ENCODE measurements at places on chromosomes 7 and 10.

- DNase-seq: no peak
Measured at GRCh38 chr7:15397159-15397550, 164.7 kb downstream of the AGMO start.

DNA sequence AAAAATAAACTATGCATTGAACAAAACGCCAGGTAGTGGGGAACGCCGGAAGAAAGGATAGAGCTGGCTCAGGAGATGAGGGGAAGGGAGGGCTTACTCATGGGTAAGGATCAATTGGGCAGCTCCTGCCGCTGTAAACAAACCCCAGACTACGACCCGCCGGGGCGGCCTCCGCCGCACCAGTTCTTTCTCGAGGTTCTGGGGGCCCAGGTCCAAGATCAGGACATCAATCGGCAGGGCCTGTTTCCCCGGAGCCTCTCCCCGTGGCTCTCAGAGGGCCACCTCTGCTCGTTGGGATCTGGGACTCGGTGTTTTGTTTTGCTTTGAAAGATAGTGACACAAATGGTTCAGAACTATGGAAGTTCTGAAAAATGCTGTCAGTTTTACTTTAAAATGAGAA lies 140.4 kb downstream of the ELFN1 start:
- no peak for DNase-seq

- DNase-seq: no peak
Measured at GRCh38 chr10:43262397-43262901, 4.4 kb downstream of the RASGEF1A start.

- DNase-seq: no peak
Measured at GRCh38 chr7:100484673-100485045, 932 bp downstream of the NYAP1 start.

DNA sequence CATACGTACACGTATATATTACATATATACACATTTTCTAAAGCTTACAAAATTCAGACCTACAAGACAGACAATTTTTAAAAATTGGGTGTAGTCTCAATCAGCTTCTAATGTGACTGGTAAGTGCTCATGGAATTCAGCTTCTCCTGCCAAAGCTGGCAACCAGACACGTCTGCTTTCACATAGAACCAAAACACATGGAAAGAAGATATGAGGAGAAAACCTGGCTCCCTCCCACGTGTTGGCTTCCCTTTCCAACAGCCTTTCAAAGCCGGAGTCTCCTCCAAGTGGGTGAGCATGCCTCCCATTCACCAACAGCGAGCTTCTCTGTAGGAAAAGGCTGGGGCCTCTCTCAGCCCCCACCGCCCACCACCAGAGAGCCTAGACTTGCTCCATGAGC lies 33.4 kb downstream of the CDCA7L start:
- DNase-seq: no peak

GRCh38 chr10:71075086-71075758 lies 137.1 kb upstream of the UNC5B start:
- DNase-seq: no peak

DNA sequence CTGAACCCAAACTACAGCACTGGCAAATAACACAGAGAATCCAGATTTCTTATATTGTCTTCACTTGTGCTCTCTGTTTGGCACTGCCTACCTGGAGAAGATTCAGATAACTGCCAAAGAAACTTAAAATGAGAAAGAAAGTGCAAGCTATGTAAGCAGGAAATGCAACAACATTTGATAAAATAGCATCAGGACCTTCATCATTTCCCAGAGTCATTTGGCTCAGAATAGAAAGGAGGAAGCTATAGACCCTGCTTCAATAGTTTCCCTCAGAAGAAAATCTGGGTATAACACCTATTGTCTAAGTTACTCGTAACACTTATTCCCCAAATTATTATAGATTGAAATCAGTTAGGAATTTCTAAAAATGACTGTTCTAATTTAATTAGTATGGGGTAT lies 56.2 kb downstream of the CC2D2B start:
- DNase-seq: no peak

GRCh38 chr7:98520356-98520951 lies 96.6 kb upstream of the NPTX2 start:
- no peak for DNase-seq

GRCh38 chr10:87658321-87658795 lies 1.3 kb upstream of the PAPSS2 start:
- peak; percentile 6 for DNase-seq

DNA sequence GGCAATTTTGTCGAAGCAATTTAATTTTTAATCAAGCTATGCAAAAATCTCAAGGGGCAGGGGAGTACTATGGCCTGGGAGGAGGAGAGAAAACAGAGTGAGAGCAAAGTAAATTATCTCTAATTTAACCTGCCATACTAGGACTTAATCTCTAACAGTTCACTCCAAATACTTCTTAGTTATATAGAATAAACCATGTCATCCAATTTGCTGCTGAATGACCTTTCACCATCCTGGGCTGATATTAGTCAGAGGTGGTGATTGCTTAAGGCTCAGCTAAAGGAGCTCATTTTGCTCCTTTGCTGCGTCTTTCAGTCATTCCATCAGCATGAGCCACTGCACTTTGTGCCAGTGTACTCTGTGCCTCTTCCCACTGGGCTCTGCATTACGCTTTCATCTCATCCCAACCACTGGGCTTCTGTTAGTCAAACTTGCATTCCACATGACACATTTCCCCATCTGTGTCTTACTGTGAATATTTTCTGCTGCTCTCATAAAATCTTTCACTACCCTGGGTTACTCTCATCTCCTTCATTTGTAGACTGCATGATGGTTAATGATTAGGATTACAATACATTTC lies 84.3 kb downstream of the CD36 start:
- DNase-seq: no peak

GRCh38 chr10:52483587-52483986 lies 169.5 kb downstream of the DKK1 start:
- DNase-seq: no peak

- DNase-seq: no peak
Measured at GRCh38 chr7:129690701-129691100, 79.2 kb downstream of the NRF1 start.

GRCh38 chr7:132613737-132614136 lies 37.5 kb upstream of the PLXNA4 start:
- DNase-seq: no peak

GRCh38 chr10:95845411-95845810 lies 62.4 kb upstream of the CC2D2B start:
- no peak for DNase-seq

DNA sequence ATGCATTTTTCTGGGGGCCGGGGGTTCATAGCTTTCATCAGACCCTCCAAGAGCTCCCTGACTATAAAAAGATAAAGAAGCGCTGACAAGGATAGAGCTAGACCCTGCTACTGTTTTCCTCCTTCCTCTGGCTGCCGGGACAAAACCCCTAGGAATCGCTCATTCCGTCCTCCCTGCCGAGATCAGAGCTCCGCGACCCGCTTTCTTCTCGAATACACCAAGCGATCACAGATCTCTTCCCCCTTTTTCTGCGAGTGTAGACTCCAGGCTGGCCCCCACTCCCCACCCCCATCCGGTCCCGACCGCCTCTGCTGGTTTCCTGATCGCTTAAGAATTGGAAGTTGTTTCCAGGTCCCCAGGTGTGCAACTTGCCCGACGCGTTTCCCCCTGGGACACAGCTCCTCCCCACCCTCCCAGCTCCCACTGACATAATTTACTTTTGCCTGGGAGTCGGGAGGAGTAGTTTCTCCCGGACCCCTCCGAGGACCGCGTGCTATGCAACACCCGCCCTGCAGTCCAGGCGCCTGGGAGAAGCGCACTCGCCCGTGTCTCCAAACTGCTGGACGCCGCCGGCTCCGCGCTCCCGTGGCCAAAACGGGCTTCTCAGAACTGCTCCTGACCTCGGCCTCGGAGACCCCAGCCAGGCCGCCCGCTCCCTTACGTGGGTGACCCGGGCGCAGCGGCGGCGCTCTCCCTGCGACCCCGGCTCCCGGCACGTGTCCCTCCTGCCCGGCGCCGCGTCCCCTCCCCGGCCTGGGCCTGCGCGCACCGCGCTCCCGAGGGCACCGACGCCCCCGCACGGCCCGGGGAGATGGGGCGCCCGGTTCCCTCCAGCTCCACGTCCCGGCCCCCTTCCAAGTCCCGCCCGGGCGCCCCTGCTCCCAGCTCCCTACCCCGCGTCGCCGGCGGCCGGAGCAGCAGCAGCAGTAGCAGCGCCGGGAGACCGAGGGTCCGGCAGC lies 552 bp downstream of the IL15RA start:
- DNase-seq: no peak

DNA sequence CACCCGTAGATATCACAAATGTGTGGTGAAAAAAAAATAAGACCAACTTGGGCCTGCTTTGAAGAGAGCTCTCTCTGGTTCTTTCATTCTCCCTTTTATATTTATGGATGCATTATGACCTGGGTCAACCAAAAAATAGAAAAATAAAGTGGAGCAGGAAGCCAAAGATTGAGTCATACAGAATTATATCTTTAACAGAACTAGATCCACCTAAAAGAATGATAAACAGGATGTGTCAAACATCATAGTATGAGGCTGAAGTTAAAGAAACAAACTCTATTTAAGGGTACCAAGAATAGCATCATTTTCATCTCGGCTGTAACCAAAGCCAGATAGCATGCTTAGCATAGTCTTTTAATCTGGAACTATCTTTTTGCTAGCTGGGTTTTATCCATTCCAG lies 28.8 kb upstream of the NMT2 start:
- no peak for DNase-seq

DNA sequence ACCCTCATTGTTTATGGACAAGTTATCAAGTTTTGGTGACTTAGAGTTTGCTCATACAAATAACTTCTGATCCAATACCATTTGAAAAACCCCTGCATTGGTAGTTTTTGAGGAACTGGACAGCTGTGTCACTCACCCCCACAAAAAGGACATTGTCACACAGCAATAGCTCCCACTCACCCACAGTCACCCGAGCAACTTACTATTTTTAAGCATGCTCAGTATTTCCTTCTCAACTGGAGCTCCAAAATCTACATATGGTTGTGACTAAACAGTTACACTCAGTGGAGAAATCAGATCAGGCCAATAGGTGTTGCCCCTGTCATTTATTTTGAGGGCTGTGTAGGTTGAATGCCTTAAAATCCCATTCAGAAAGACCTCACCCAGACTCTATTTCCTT lies 165.2 kb upstream of the AUTS2 start:
- no peak for DNase-seq

- no peak for DNase-seq
Measured at GRCh38 chr7:143497008-143497795, 19.5 kb downstream of the TAS2R41 start.

- DNase-seq: peak; percentile 52
Measured at GRCh38 chr7:138934861-138935260, 46.3 kb downstream of the KIAA1549 start.

GRCh38 chr7:129777195-129777844 lies 165.8 kb downstream of the NRF1 start:
- DNase-seq: no peak

DNA sequence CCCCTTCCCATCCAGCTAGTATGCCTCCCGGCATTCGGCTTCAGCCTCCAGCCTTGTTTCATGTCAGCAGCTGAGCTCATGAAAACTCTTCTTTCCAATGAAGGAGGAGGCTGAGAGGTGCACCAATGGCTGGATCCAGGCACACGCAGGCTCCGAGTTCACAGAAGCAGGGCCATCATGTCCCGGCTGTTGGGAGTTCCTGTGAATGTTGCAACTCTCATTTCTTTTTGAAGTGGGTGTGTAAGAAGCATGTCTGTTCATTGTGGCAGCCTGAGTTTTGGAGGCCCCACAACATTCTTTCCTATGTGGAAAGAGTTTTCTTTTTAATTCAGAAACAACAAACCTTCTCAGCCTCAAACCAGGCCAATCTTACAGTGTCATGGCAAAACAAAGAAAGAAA lies 89.7 kb downstream of the PTPRE start:
- DNase-seq: no peak

- DNase-seq: no peak
Measured at GRCh38 chr7:265998-266850, 23.7 kb upstream of the FOXL3 start.

DNA sequence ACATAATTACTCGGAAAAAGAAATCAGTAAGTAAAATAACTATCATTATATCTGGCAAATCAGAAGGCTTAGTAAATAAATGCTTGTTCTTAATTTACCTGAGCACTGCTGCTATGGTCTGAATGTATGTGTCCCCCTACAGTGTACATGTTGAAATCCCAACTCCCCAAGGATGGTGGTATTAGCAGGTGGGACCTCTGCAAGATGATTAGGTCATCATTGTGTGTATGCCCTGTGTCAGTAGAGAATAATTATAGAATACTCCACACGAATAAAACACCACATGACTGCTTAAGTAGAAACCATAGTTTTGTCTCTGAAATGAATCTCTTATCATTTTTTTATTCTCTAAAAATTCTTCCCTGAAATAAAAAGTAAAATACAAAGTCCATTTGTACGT lies 101.6 kb downstream of the RNF133 start:
- DNase-seq: no peak

DNA sequence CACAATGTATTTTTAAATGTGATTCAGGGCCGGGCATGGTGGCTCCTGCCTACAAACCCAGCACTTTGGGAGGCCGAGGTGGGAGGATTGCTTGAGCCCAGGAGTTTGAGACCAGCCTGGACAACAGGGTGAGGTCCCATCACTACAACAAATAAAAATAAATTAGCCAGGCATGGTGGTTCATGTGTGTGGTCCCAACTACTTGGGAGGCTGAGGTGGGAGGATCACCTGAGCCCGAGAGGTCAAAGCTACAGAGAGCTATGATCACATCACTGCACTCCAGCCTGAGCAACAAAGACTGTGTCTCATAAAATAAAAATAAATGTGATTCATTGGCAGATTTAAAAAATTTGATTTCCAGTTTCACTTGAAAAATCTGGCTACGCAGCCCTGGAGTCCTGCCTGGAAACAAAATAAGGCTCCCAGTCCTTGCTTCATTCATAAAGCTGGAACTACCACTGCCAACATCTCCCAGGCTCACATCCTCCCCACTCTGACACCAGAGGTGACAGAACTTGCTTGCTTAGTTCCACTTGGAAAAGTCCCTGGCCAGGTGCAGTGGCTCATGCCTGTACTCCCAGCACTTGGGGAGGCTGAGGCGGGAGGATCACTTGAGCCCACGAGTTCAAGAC lies 27.9 kb upstream of the SLC35G1 start:
- no peak for DNase-seq

GRCh38 chr10:15084502-15084922 lies 4.1 kb downstream of the ACBD7 start:
- DNase-seq: no peak

Measured in SK-N-DZ (cell line).